ENCODE measurements at places on chromosomes 13 and 19.
A peak's percentile ranks its signal among the peaks of the same experiment; 100 is the strongest.

DNA sequence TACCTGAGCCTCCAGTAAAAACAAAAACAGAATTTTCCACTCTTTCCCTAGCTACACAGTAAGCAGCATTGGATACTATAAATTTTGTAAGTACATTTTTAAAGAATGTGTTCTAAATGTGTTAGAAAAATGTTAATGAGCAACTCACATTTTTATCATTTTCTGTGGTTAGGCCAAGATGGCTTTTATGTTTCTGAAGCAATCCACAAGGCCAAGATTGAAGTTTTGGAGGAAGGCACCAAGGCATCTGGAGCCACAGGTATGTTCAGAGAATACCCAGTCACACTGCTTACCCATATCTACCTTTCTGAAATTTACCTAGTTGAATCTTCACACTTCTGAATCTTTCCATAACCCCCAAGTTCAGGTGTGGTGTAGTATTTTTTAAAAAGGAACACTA, 21.6 kb downstream of the SERPINE3 start:
- DNase-seq = no peak

DNA sequence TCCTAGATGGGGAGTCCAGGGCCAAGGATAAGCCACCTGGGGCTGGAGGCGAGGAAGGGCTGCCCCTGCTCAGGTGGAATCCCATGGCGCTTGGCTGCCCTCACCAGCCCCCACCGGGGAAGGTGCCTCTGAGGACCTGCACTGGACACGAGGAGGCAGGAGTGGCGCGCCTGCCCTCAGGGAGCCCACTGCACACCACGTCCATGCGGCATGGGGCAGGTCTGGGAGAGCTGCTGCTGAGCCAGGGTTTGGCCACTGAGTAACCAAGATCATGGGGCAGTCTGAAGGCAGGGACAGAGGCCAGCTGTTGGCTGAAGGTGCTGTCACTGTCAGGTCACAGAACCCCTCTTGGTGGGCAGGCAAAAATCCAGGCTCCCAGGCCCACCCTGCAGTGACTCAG, 25.9 kb downstream of the ELAVL1 start:
- no peak for DNase-seq

DNA sequence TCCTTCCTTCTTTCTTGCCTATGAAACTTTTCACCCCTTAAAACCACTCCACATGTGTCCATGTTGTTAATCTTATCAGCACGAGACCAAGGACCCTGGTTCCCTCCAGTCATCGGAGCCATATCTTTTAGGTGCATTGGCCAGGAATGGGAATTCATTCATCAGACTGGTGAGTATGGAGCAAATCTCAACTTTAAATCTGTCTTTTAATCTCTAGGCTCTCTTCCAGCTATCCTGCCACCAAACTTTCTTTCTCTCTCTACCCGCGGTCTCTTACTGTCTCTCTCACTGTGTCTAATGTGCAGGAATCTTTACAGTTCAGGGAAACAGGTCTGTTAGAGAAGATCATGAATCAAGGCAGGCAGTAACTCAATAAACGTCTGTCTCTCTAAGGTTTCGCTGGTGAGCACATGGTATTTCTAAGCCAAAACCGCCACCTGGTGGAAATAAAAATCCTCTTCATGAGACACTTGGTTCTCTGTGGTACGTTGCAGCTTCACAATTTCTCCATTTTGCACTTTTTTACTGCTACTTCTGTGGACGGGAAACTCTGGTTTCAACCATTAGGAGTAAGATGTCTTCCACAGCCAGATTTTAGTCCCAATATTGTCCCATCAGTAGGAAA, 16.1 kb downstream of the LGALS16 start:
- peak; percentile 55 for DNase-seq

DNA sequence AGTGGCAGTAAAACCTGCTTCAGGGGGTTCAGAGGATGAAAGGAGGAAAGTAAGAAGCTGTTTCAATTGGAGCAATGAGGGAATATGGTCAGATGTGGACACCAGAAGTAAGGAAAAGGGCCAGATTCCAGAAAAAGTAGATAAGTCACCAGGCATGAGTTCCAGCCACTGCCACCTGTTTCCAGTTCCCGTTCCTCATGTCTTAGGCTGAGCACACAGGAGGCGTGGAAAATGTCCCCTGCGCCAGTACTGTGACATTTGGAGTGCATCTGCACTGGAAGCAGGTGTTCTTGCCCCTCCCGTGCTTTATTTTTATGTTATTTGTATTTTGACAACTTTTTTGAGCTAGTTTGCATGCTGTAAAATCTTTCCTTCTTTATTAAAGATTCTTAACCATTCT, 25.3 kb downstream of the LMO7 start:
- DNase-seq = no peak

DNA sequence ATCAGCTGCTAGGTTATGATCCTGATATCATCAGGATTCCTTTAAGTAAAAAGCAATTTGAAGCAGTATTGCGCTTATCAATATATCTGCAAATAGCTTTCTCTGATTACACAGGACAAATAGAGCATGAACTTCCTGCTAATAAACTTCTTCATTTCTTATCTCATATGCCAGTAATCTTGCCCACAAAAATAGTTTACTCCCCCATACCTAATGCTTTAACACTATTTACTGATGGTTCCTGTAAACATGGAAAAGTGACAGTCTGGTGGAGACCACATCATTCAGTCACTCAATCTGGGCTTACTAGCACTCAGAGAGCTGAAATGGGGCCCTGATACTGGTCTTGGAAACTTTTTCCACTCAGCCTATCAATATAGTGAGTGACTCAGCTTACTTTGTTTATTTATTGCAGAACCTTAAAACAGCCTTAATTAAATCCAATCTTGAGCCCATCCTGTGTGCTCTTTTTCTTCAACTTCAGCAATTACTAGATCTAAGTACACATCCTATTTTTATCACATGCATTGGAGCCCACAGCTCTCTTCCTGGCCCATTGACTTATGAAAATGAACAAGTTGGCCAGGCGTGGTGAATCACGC, 1464.3 kb downstream of the UQCRFS1 start:
- DNase-seq = no peak

Data from HEK293T (cell line).